ENCODE measurements at places on chromosomes 5 and 9.

DNA sequence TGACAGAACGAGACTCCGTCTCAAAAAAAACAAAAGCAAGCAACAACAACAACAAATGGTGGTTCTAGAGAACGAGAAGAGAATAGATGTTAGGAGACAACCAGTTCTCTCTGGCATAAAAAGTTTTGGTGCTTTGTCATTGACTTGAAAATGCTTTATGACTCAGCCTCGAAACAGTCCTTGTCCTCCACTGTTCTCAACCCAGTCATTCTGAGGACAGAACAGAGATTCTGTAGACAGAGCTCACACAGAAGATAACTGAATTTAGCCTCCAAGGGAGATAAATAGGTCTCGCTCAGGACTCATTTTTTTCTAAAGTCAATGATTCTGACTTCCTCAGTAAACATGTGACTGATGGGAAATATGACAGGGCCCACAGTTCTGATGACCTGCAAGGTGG, 76.0 kb upstream of the FSTL4 start:
- DNase-seq, result no peak

- DNase-seq, result no peak
Observed at GRCh38 chr9:70883056-70883455, 238.4 kb downstream of the TRPM3 start.

DNA sequence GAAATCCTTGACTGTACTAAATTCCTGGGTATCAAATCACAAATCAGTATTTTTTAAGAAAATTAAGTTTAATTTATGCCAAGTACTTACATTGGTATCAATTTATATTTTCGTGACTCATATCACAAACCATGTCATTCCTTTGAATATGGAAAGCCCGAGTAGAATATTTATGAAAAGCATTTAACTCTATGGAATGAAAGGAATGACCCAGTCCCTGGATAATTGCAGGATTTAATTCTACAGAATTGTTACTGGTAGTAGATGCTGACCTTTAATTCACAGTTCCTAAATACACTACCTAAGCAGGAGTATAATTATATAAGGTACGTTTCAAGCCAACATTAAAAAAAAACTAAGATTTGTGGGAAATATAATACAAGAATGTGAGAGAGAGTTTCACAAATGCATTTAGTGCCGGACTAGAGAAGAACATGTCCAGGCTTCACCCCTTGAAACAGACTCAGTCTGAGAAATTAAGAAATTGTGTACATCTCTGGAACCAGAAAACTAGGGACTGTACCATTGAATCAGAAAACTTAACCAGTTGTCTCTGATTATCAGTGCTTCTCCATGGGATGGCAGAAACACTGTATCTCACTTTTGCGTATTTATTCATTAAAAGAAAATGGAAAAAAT, 28.5 kb upstream of the PLPPR1 start:
- no peak for DNase-seq

GRCh38 chr9:106981396-106982287, 118.7 kb downstream of the ZNF462 start:
- no peak for DNase-seq

GRCh38 chr5:135950611-135951010, 4.2 kb downstream of the LECT2 start:
- no peak for DNase-seq

DNA sequence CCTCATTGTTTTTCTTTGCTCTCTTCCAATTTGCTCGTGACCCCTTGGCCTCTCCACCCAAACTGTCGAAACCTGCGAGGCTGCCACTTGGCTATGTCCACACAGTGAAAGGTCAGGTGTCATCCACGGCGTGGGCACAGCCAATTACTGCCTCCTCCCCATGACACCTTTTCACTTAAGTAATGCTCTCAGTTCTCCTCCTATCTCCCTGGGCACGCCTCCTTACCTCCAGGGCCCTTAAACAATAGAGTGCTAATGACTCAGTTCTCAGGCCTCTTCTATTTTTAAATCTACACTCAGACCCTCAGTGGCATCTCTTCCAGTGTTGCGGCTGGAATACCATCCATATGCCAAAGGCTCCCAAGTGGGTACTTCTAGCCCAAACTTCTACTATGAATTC, 256.8 kb downstream of the ROR2 start:
- no peak for DNase-seq

All from stimulated activated CD4-positive, alpha-beta T cell treated with anti-CD3 and anti-CD28 coated beads, Interleukin-12 subunit alpha, Interleukin-12 subunit beta, amount 100 ng/mL, for 4 hours (primary cell).